Mucosa of gallbladder (tissue), 1 donor: ENCODE measurements at places on chromosomes 5 and 9. TPM values are rescaled to one million over a fixed set of nuclear protein-coding genes. Genes with fewer than 3 reads are reported as not detected.

GRCh38 chr5:153157156-153157555, 333.3 kb upstream of the GRIA1 start:
- DNase-seq: no peak

GRCh38 chr5:141382469-141383294, at the start of gene PCDHGA7:
Gene PCDHGA7, plus strand, starts transcription at chr5:141382742. Its CDS starts 158 bp downstream, at chr5:141382900.
- no peak for DNase-seq

GRCh38 chr9:4099976-4100735, 199.7 kb downstream of the GLIS3 start:
- DNase-seq: no peak

GRCh38 chr9:5004481-5004880, 19.4 kb downstream of the JAK2 start:
- DNase-seq: no peak

DNA sequence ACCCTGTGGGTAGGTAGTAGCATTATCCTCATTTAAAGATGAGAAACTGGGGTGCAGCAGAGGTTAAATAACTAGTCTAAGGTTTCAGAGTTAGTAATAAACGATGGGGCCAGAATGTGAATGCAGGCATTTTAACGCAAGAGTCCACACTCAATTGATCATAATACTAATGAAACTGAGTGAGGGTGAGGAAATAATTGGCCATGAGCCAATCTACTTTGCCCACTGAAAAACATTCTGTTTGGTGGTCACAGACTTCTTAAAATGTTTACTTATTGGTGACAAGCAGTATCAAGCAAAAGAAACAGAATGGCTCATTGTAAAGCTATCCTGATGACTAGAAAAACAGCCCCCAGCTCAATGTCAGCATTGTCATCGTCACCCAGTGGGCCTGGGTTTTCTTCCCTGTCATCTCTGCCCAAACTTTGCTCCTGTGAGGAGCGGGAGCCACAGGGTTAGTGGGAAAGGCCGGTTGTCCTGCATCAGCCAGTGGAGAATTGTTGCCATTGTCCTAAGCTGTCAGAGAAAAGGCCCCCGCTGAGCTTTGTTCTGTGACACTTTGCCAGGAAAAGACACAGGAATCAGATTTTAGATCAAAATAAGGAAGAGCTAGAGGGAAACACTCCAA, 77.3 kb upstream of the MAN2A1 start:
- DNase-seq: no peak

DNA sequence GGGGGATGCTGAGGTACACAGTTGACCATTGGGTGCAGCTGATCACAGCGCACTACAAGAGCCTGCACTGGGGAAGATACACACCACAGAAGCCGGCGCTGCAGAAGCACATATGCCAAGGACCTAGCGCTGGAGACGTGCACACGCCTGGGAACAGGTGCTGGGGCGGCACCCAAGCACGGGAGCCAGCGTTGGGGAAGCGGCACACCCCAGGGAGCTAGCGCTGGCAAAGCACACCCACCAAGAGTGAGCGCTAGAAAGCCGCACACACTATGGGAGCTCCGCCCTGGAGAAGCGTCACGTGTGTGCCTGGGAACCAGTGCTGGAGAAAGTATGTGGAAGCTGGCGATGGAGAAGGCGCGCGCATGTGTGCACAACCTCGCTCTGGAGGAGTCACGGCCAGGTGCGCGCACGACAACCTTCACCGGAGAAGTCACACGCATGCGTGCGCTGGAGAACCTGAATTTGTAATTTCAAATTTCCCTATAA, 4.5 kb downstream of the FANCC start:
- peak; percentile 85 for DNase-seq

GRCh38 chr5:107616213-107616612, 54.5 kb downstream of the EFNA5 start:
- no peak for DNase-seq

DNA sequence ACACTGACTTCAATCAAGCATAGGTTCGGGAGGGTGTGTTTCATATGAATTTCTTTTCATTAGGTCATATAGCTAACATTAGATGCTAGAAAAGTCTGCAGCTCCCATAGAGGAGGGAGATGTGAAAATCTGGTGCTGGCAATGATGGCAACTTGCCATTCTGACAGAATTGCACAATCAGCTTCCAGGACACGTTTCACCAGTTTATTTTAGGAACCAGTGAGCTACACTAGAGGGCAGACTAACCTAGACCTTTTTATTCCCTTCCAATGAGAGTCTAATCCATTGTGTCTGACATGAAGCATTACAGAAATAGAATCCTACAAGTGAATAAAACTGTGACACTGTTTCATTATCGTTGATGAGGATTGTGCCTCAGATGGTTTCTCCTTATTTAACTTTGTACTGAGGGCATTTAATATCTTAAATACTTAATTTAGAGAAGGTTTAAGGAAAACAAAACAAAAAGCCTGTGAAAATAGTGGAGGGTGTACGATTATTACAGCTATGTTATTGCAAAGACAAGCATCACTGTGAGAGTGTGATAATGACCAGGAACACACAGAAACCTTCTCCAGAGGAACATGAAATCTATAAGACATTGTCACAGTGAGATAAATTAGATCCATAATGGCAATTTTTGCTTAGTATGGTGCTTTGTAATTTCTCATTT, 363.3 kb upstream of the RPS23 start:
- peak; percentile 85 for DNase-seq

DNA sequence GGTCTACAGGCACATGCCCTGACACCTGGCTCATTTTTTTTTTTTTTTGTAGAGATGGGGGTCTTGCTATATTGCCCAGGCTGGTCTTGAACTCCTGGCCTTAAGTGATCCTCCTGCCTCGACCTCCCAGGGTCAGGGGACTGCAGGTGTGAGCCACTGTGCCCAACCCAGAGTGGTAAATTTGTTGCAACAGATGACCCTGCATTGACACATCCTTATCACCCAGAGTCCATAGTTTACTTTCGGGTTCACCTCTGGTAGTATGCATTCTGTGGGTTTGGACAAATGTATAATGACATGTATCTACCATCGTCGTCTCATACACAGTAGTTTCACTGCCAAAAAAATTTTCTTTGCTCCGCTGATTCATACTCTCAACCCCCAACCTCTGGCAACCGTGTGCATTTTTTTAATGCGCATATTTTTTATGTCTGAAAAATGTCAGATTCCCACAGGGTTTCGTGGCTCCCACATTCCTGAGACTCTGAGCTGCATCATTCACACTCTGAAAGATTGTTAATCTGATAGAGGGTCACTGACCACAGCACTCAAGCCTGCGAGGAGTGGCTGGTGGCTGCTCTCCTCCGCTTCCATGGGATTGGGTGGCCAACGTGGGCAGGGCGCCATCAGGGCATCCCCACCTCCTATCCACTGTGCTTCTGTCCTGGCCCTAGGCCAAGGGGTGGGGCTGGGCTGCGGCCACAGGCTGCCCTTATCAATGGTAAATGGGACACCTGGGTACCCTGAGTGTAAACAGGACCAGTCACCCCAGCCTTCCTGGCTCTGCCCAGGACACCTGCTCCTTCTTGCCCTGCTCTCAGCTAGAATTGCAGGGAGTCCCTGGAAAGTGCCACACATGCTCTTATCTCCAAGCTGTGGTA, 9.6 kb downstream of the NDST1 start:
- peak; percentile 91 for DNase-seq

- no peak for DNase-seq
Measured at GRCh38 chr9:104269996-104270963, 176.2 kb downstream of the SMC2 start.

- peak; percentile 54 for DNase-seq
Measured at GRCh38 chr9:7967851-7968250, 168.3 kb upstream of the DMAC1 start.

DNA sequence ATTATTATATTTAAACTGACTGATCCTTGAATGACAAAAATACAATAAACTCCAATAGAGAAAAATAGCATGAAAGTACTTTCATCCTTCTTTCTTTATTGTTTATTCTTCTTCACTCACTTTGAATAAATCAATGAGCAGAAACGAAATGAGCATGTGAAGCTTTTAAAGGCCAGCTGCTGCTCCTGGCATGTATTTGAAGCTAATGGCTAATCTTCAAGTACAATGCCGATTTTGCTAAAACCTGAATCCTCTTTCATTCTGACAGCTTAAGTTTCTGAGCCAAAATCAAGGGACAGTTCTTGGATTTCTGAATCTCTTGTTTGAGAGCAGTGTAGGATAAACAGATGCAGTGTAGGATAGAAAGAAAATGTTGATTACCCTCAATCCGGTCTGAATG, 237.3 kb downstream of the CDH10 start:
- no peak for DNase-seq

GRCh38 chr9:82052081-82052480, 63.5 kb downstream of the SPATA31D1 start:
- DNase-seq: no peak

DNA sequence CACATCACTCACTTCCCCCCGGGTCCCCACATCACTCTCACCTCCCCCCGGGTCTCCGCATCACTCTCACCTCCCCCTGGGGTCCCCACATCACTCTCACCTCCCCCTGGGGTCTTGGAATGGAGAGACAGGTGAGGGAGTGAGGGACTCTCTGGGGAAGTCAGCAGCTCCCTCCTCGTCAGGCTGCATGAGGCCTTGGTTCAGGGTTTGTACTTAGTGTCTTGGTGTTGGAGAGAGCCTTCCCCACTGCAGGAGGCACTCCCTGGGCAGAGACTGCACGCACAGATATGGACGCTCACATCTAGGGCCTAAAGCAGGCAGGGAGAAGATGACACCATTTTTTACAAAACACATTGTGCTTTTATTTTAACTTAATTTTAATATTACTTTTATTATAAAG, 56.5 kb upstream of the IRX4 start:
- DNase-seq: no peak

GRCh38 chr9:96442491-96442890, 7.5 kb upstream of the HABP4 start:
- no peak for DNase-seq

DNA sequence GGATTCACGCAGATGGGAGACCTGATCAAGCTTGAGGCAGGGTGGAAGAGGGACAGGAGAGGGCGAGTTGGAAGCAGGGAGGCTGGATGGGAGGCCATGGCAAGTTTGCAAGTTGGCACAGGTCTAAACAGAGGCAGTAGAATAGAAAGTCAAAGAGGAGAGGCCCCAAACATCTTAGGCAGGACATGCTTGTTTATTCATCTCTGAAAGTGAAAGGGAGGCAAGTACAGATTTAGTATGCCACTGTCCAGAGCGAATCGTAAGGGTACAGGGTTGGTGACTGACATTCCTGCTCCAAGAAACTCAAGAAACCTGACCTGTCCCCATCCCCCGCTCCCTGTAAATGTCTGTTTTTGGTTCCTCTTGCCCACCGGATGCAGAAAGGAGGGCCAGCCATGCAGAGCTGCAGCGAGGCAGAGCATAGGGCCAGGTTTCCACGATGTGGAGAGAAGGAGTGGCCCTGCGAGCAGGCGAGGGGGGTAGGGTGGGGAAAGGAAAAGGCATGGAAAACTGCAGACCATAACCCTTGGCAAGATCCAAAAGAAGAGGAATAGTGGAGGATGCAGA, 96.2 kb upstream of the BOD1 start:
- no peak for DNase-seq

DNA sequence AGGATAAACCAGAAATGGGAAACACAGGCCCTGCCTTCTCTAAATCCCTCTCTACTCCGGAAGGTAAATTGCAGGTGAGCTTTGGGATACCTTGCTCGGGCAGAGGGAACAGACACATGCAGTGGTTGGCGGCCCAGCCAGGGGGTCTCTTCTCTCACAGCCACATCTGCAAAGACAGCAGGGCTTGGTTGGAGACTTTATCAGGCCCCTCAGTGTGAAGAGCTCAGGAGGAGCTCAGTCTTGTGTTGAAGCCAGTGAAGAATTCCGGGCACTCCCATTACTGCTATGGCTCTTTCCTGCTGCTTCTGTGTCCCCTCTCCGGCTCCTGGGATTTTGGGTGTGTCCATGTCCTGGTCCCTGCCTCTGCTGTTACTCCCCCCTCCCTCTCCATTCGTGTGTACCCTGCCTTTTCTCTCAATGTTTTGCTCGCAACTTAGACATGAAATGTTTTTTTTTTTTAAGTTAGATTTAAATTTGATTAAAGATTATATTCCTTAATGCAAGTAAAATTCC, 99.8 kb downstream of the TRIO start:
- no peak for DNase-seq

DNA sequence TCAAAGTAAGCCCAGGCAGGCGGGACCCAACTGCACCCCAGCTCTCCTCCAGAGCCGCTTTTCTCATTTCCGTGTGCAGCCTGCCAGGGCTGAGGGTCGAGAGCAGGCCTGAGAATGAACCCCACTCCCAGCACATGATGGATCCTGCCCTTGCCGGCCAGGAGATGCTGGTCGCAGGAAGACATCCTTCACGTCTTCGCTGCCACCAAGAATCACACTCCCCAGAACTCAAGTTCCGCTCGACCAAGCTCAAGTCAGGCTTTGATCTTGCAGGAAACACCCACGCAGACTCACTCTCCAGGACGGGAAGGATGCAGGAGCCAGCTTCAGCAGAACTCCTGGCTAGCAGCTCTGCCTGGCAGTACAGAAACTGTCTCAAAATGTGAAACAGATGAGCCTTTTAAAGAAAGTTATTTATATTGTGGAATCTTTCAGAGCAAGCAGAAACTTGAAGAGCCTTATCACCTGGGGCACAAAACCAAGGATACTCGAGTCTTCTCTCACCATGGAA, 102.4 kb downstream of the ROR2 start:
- peak; percentile 25 for DNase-seq

- no peak for DNase-seq
Measured at GRCh38 chr5:96091874-96092273, 130.2 kb upstream of the ELL2 start.

DNA sequence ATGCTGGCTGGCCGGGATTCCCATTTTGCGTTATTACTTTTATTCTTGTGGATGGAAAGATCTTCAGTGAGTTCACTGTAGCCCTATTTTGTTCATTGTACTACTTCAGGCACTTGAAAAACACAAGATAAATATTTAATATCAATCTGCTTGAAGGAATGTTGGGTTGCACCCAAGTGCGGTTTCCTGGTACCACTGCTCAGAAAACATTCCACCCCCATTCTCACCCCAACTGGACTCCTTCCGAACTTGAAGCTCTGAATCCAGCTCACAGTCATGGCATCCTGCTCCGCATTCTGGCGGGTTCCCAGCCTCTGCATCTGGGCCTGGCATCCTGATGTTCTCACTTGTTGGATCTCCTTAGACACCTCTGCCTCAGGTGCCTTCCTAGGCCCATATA, 103.2 kb downstream of the CFAP90 start:
- no peak for DNase-seq

- no peak for DNase-seq
Measured at GRCh38 chr5:132688536-132689339, 14.9 kb downstream of the IL4 start.

Gene SGCD
- total RNA-seq: 10.6 TPM

Gene QRFP
- total RNA-seq: not detected

Gene FBP1
- 50.5 TPM for total RNA-seq

Gene IL13
- total RNA-seq: not detected

Gene LRRC19
- total RNA-seq: 16.7 TPM

Gene TAF11L5
- total RNA-seq: not detected

Gene NR5A1
- total RNA-seq: 0.37 TPM

Gene PCDHA3
- total RNA-seq: 1.9 TPM

Gene KIAA1958
- total RNA-seq: 11.3 TPM

Gene RANBP17
- 13.9 TPM for total RNA-seq

Gene ABCA1
- 36.4 TPM for total RNA-seq
